ENCODE measurements at places on chromosomes 12 and 14. TPM values are rescaled to one million over a fixed set of nuclear protein-coding genes. Genes with fewer than 3 reads are reported as not detected.

DNA sequence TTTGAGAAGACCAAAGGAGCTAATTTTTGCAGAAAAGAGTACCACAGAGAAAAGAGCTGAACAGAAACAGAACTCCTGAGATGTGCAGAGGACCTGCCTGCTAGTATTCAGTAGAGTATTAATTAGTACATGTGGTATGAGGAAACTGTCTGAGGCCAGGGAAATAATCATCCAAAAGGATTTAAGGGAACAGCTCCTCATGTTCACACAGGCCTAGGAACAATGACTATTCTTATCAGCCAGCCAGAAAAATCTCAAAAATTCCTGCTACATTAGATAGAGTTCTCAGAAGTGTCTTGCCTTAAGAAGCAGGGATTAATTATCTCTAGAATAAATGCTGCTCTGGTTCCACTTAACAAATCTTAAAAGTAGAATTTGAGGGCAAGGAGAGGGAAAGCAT is 36.4 kb downstream of the PKP2 start:
- no peak for DNase-seq

Gene TMEM132C
- under 0.01 TPM for total RNA-seq

Gene POLE2
- total RNA-seq, result 4.5 TPM

DNA sequence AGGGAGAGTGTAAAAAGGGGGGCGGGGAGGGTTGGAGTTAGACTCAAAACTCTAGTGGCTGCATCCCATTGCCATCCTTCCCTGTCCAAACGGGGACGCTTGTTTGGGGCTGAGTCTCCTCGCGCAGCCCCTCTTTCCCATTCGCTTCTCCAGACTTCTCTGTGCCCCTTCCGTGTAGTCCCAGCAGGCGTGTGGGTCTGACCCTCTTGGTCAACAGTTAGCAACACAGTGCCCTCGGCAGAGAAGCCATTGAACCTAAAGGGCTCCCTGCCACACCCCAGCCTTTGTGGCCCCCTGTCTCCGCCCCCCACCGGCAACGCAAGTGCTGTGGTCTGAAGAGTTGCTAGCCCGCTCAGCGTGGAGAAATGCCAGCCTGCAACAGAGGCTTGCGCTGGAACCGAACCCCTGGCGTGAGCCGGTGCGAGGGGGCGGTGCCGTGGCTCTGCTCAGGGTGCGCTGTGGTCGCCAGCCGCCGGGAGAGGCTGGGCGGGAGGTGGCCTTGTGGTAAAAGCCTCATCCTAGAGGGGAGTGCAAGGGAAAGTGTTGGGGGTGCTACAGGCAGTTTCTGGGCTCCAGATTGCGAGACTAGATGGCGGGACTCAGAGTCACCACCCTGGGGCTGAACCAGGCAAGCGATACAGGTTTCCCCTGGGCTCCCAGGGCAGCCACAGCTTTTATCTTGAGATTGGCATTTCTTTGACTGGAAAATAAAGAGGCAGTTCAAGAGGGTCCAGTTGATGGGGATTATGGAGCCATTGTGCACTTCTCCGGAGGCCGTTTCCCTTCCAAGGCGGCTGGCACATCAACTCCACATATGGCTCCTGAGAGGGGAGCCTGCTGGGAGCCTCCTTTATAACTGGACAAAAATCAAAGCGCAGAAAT is 2.1 kb downstream of the PLXNC1 start:
- no peak for DNase-seq

Gene STAC3
- 0.26 TPM for total RNA-seq

Gene PROX2
- total RNA-seq, result not detected

DNA sequence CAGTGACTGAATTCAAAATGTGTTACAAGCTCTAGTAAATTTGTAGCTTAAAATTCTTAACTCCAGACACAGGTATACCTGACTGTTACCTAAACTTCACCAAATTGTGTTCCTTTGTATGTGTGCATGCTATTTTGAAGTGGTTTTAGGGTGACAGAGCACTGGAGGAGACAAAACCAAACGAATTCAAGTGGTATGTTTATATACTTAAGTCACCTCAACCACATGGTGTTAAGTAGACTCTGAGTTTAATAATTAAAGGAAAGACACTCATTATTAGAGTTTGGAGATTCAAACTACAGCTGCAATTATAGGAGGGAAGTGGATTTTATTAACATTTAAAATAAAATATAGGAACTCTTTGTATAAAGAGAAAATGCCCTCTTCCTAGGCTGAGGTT is 84.3 kb downstream of the PLCZ1 start:
- no peak for DNase-seq

DNA sequence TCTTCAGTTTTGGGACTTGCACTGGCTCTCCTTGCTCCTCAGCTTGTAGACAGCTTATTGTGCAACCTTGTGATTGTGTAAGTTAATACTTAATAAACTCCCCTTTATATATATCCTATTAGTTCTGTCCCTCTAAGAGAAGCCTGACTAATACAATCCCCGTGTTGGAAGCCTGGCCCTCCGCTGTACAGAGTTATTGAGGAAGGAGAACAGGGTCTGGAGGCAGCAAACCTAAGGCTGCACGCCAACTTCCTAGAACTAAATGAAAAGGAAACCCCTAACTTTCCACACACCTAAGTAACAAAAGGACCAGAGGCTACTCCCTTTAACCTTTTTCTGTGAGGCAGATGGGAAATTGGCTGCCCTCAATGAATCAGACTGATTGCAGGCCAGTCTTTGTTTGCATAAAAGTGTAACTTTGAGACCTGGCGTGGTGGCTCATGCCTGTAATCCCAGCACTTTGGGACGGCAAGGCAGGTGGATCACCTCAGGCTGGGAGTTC is 42.6 kb upstream of the LIMA1 start:
- DNase-seq, result no peak

Gene SLC25A29
- 24.1 TPM for total RNA-seq

DNA sequence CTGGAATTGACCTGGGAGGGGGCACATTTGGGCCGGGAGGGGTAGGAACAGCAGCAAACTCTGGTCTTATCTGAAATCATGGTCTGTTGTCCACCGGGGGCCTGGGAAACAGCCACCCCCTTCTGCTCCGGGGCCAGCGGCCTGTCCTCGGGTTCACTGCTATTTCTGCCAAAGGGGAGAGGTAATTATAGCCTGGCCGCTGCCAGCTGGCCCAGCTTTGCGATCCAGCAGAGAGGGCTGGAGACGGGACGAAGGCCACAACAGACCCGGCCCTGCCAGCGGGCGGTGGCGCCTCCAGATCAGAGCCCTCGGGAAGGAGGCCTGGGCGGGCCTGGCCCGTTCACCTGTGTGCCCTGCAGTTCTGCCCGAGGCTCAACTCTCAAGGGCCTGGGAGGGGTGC is at the start of gene C14orf180:
Gene C14orf180 (plus strand): TSS at position 258 of the 400 bp plus-strand sequence. CDS start 6,667 bp downstream, outside the sequence.
- DNase-seq, result no peak

Gene SLC10A1
- total RNA-seq, result not detected

DNA sequence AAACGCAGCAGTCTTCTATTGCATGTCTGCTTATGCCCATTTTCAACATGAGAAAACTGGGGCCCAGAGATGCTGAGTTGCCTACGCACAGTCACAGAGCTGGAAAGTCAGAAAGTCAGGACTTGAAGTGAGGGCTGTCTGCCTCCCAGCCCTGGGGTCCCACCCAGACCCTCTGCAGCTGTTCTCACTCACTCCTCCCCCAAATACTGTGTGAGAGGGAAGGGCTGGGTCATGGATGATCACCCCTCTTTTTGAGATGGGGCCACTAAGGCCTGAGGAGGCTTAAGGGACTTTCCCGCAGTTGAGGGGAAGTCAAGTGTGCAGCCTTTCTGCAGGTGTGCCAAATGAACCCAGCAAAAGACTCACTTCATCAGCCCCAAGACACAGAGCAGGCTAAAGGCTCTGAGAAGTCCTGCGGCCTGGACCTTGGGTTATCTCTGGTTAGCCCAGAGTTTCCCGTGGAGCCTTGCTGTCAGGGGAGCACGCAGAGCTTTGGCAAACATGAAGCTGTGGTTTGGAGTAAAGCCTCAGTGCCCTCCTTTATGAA is 18.7 kb downstream of the DTX1 start:
- DNase-seq, result no peak

Gene GPR137C
- 0.51 TPM for total RNA-seq

- DNase-seq, result no peak
These were observed 351.0 kb downstream of the NAV3 start for GRCh38 chr12:78181544-78182162.

Gene OLR1
- total RNA-seq, result 1.2 TPM

DNA sequence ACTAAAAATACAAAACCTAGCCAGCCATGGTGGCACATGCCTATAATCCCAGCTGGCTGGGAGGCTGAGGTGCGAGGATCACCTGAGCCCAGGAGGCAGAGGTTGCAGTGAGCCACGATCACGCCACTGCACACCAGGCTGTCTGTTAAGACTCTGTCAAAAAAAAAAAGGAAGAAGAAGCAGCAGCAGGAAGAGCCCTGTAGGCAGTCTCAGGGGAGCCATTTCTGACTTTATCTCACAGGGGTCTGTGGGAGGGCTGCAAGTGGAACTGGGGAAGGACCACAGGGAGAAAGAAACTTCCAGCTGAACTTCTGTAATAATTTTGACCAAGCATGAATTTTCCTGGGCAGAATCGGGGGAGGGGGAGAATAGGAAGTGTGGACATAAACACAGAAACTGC is 32.7 kb downstream of the GARIN6 start:
- no peak for DNase-seq

Gene VRTN
- total RNA-seq, result not detected

DNA sequence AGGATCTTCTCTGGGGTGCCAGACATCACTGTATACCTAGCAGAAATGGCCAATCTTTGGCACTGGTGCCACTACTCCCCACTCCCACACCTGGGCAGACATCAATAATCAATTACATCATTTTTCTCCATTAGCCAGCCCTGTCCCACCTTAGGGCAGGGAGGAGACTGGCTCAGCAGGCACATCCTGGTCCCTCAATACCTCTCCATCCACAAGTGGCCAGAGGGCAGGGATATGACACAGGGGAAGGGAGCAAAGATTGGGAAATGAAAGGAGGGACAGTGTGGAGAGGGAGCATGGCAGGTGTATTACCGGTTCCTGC is 10.2 kb downstream of the RAPGEF3 start:
- no peak for DNase-seq

DNA sequence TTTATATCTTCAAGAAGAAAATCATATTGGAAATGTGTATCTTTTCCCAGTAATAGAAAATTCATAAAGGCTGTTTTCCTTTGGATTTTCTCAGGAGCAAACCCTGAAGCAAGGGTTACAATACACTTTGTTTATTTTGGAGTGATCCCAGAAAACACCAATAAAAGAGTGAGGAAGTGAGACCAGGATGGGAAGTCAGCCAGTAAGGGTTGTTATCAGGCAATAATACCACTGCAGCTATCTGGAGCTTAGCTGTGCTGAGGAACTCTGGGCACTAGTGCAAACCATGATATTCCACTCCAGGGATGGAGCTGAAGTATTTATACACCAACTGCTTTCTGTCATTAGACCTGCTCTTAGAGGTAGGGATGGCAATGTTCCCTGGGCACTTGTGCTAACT is 1002.3 kb downstream of the FLRT2 start:
- peak; percentile 29 for DNase-seq

- DNase-seq, result no peak
These were observed 15.1 kb downstream of the CHD4 start for GRCh38 chr12:6592087-6592486.

- DNase-seq, result peak; percentile 62
These were observed 6.8 kb downstream of the CCDC198 start for GRCh38 chr14:57486767-57487379.
